Smooth muscle cell of the brain vasculature (primary cell): ENCODE measurements at places on chromosomes 3 and 15.

- no peak for DNase-seq
These were observed 76.3 kb downstream of the SLC9A9 start for GRCh38 chr3:143771939-143772338.

DNA sequence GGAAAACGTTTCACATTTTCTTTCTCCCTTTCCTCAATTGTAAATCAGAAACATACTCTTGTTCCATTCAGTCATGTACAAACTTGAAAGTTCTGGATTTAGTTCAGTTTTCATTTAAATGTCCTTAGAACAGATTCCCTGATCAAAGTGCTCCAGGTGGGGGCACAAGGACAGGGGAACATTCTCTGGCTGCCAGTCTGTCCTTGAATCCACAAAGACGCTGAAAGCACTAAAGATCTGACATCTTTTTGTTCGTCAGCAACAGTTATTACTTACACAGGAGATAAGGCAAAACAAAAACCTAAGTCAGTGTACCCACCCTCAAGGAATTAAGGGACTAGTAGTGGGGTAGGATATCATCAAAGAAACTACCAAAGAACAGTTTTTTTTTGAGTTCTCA, 139.2 kb downstream of the GHSR start:
- no peak for DNase-seq

DNA sequence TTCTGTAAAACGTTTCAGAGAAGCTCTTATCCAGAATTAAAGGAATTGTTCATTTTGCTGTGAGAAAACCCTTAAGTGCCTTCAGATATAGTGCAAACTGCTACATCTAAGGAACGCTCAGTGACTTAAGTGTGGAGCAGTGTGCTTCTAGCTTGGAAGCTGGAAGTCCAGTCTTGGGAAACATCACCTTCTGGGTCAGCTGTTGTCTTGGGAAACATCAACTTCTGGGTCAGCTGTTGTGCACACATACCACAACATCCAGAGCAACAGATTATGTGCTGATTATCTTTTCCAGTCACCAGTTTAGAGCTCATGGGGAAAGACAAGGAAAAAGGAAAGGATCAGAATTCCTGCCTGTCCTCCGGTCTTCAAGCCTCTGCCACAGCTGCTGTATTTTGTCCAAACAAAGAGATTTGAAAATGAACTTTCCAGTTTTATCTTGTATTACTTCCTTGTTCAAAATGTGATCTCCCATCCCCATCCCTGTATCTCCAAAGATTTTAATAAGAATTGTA, 713.6 kb downstream of the NSUN3 start:
- DNase-seq = no peak

GRCh38 chr3:42061713-42062380, 29.3 kb upstream of the TRAK1 start:
- DNase-seq = peak; percentile 39

- no peak for DNase-seq
These were observed 238.7 kb downstream of the CHST2 start for GRCh38 chr3:143358155-143358792.

DNA sequence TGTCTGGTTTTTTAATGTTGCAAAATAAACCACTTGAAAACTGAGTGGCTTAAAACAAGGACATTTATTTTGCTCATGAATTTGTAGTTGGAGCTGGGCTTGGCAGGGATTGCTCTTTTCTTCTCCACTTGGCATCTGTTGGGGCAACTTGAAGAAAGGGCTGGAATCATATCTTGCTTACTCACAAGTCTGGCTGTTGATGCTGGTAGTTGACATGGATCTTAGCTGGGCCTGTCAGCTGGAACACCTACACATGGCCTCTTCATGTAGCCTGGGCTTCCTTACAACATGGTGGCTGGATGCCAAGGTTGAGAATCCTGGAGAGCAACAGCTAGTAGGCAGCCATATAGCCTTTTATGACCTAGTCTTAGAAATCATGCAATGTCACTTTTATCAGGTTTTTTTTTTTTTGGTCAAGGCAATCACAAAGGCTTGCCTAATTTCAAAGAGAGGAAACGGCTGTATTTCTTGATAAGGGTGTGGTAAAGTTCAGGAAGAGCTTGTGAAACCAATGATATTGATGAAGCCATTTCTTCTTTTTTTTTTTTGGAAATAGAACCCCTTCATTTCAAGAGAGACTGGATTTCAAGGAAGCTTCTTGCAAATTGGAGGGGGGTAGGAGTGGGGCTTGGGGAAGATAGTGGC, 262.1 kb downstream of the IL20RB start:
- DNase-seq = no peak

DNA sequence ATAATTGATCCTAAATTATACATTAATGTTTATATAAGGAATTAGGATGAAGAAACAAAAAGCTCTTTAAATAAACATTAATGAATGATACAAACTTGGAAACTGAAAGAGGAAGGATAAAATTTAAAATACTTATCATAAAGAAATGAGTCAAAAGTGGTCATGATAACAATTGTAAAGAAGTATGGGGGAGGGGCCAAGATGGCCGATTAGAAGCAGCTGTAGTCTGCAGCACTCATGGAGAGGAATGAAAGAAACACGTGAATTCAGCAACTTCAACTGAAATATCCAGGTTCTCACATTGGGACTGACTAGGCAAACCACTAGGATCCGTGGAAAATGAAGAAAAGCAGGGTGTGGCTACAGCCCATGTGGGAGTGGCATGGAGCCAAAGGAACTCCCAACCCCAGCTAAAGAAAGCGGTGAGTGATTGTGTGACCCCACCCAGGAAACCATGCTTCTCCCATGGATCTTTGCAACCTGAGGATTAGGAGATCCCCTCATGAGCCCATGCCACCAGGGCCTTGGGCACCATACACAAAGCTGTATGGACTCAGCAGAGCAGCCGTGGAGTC, 13.1 kb upstream of the CP start:
- no peak for DNase-seq

GRCh38 chr3:145183261-145183660, 977.7 kb downstream of the PLOD2 start:
- no peak for DNase-seq

DNA sequence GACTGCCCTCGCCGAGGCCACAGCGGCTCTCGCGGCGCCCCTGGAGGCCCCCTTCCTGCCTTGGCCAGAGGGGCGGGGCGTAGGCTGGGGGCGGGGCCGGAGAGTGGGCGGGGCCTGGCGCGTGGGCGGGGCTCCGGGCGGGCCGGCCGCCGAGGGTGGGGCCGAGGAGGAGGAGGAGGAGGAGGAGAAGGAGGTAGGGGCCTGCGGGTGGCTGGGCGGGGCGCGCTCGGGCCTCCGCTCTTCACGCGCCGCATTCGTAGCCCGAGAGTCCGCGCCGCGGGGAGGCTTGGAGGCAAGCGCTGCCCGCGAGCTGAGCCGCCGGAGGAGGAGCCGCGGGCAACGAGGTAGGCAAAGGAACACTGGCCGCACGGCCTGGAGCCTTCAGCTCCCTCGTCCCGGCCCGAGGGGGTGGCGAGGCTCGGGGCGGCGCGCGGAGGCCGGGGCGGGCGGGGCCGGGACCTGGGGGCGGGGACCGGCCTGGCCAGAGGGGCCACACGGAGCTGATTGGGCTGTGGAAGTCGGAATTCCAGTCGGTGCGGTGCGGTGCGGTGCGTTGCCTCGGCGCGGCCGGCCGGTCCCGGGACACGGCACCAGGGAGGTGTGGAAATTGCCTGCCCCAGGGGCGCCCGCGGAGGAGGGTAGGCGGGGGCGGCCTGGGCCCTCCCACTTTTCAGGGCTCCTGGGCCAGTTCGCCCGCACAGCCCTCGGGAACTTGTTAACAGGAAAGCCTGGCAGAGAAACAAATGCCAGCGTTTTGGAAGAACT, at the start of gene PPP2R3A:
Gene PPP2R3A, plus strand, starts transcription at position 223 of the 765 bp plus-strand sequence. CDS start 35,771 bp downstream, outside the sequence.
- DNase-seq = peak; percentile 76

DNA sequence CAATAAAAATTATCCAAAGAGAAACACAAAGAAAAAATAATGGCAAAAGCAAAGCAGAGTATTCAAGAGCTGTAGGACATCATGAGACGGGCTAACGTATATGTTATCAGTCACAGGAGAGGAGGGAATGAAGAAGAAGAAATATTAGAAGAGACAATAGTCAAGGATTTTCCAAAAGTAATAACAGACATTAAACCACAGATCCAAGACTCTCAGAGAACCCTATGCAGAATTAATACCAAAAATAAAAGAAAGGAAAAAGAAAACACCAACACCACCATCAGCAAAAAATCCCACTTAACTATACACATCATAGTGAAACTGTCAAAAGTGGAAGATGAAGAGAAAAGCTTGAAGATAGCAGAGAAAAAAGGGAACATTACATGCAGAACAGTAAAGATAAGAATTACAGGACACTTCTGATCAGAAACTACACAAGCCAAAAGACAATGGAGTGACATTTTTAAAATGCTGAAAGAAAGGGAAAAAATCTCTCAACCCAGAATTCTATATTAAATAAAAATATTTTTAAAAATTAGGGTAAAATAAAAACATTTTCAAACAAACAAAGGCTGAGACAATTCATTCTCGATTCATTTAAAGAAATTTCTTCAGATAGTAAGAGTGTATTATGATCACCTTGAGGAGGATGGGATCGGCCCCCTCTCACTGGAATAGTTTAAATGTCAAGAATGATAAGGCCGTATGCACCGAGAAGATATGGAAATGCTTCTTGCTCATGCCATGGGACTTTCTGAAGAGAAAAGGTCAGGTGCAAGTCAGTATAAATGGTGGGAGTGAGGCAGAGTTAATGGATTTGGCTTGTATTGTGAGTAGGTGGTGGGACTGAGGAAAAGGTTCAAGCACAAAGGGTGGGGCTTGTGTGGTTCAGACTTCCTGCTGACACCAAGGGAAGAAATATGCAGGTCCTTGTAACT, 28.5 kb downstream of the TM2D3 start:
- no peak for DNase-seq

GRCh38 chr3:24151594-24151993, 206.5 kb downstream of the NR1D2 start:
- DNase-seq = no peak

DNA sequence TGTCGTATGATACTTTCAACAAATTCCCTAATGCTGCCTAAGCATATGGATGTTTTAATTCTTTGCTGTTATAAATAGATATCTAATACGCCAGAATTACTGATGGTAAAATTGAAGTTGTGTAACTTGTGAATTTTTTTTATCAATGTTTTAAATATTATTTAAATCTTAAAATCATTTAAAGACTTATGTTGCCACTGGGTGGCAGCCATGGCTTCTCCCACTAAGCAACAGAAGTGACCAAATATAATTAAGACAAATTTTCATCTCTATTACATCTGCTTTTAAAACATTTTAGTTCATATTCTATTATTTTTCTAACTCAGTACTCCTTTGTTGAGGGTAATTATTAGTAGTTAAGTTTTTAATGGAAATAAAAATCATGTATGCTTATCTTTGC, 8.1 kb upstream of the IL20RB start:
- no peak for DNase-seq

- DNase-seq = no peak
These were observed 880.1 kb downstream of the PDCD6IP start for GRCh38 chr3:34678575-34678974.

- DNase-seq = no peak
These were observed 587.4 kb upstream of the SGO1 start for GRCh38 chr3:20773320-20773984.

- no peak for DNase-seq
These were observed 81.9 kb downstream of the CHL1 start for GRCh38 chr3:278300-279064.

- DNase-seq = no peak
These were observed 4.3 kb downstream of the CHL1 start for GRCh38 chr3:200758-201325.

GRCh38 chr15:98856532-98856907, 151.1 kb downstream of the PGPEP1L start:
- peak; percentile 68 for DNase-seq

DNA sequence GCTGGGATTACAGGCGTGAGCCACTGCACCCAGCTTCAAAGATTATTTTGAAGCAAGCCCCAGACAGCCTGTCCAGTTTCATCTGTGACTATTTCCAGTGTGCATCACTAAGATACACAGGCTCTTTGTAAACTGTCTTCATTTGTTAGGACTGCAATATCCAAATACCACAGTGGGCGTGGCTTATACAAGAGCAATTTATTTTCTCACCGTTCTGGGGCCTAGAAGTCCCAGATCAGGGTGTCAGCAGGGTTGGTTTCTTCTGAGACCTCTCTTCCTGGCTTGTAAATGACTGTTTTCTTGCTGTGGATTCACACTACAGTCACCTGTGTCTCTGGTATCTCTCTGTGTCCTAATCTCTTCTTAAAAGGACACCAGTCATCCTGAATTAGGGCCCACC, 59.7 kb downstream of the RLBP1 start:
- no peak for DNase-seq

GRCh38 chr3:38454178-38454883, 641 bp downstream of the ACVR2B start:
- DNase-seq = no peak

- no peak for DNase-seq
These were observed 141.3 kb upstream of the PROK2 start for GRCh38 chr3:71926262-71926600.

GRCh38 chr3:45748068-45748467, 48.3 kb downstream of the SLC6A20 start:
- no peak for DNase-seq

GRCh38 chr15:83082730-83083386, 15.8 kb upstream of the BTBD1 start:
- no peak for DNase-seq

- DNase-seq = no peak
These were observed 118.5 kb downstream of the OPA1 start for GRCh38 chr3:193711523-193711963.

DNA sequence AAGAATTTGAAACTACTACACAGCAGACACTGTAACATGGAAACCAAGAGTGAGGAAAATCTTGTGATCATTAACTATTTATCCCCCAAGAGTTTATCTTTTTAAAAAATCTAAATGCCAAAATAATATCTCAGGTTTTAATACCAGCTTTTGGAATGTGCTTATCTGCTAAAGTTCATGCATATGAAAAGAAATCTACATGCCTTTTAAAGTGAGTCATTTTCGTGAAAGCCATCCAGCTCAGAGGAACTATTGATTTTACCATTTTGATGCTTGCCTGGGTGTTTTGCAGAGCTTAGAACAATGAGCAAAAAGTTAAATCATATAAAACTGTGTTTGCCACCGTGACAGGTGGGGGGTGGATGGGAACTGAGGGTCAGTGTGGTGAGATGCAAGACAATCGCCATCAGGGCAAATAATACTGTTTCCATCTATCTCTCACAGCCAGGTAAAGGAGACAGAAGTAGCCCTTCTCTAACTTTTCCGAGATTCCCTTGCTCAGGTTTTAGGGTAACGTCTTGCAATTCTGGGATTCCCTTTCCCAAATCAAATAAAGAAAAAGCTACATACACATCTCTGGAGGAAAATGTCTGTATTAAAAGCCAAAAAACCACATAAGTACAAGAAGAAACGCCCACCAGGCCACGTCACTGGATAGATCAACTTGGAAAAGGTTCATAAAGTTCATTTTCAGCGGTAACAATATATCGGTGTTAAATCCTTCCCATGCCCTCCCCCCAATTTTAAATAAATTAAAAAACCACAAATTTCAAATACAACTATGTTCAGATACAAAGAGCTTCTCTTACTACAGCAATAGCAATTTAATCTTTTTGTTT, 2.0 kb downstream of the TMEM158 start:
- no peak for DNase-seq

- DNase-seq = no peak
These were observed 74.3 kb upstream of the ARPP21 start for GRCh38 chr3:35565048-35565447.
